ENCODE measurements at places on chromosomes 2 and 18. TPM values are rescaled to one million over a fixed set of nuclear protein-coding genes. Genes with fewer than 3 reads are reported as not detected.
A peak's percentile ranks its signal among the peaks of the same experiment; 100 is the strongest.

- H3K36me3 ChIP-seq: no peaks in the 10 kb centered on the region
- H3K4me1 ChIP-seq: no peaks in the 10 kb centered on the region
- H3K4me3 ChIP-seq: no peak overlapping the region
- no peak for DNase-seq
- no peak overlapping the region for H3K27ac ChIP-seq
- H3K27me3 ChIP-seq: no peaks in the 10 kb centered on the region
Measured at GRCh38 chr2:194602750-194603149, 1054.3 kb upstream of the SLC39A10 start.

The C1GALT1C1L gene
- total RNA-seq: 0.18 TPM

DNA sequence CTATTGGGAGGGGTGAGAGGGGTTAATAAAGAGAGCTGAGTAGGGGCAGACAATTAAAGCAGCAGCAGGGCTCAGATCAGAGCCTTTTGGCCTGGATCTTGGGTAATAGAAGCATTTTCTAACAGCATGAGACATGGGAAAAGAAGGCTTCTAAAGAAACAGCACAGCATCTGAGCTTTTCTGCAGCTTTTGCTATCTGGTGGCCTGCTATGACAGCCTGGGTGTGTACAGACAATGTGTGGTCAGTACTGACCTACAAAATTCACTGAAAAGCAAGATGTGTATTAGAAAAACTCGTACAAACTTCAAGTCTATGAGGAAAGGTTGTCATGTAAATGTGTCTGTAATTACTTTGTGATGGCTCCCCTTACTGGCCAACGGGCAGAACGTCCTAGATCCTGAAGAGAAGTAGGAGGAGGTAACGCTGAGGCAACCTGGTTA, 95.6 kb downstream of the GALNT3 start:
- H3K27me3 ChIP-seq: no peaks in the 10 kb centered on the region
- no peak overlapping the region for H3K27ac ChIP-seq
- no peaks in the 10 kb centered on the region for H3K36me3 ChIP-seq
- H3K4me1 ChIP-seq: no peaks in the 10 kb centered on the region

- DNase-seq: no peak
- H3K27me3 ChIP-seq: peaks cover 2% of the 10 kb centered on the region
- H3K36me3 ChIP-seq: no peaks in the 10 kb centered on the region
- H3K27ac ChIP-seq: no peak overlapping the region
- no peaks in the 10 kb centered on the region for H3K4me1 ChIP-seq
Measured at GRCh38 chr2:26422947-26423629, 21.4 kb downstream of the DRC1 start.

DNA sequence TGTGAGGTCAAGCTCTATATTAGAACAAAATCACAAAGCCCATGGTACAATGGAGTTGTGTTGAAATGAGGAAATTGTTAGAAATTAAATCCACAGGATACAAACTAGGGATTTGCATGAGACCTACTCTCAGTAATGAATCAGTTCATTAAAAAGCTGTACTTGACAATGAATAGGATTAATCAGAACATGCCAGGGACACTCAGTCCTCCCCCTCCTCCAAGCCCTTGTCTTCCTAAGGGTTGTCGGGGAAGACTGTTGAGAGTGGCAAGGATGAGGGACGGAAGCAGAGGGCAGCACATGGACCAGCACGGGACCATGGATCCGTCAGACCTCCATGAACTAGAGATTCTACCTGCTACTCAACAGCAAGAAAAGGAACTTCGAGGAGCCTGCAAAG, 39.8 kb downstream of the SPRED2 start:
- peaks cover 36% of the 10 kb centered on the region for H3K4me1 ChIP-seq
- H3K27me3 ChIP-seq: peaks cover 39% of the 10 kb centered on the region
- no peak overlapping the region for H3K27ac ChIP-seq
- H3K4me3 ChIP-seq: no peak overlapping the region
- no peaks in the 10 kb centered on the region for H3K36me3 ChIP-seq
- DNase-seq: no peak

The CCDC102B gene
- 1.4 TPM for total RNA-seq

- H3K27ac ChIP-seq: peak overlapping the region; percentile 96
- DNase-seq: peak; percentile 11
- H3K36me3 ChIP-seq: peaks cover 30% of the 10 kb centered on the region
- H3K4me1 ChIP-seq: peaks cover 31% of the 10 kb centered on the region
- peak overlapping the region; percentile 97 for H3K4me3 ChIP-seq
- no peaks in the 10 kb centered on the region for H3K27me3 ChIP-seq
Measured at GRCh38 chr2:156436497-156437085, 412 bp downstream of the GPD2 start.

The APCDD1 gene
- total RNA-seq: not detected

DNA sequence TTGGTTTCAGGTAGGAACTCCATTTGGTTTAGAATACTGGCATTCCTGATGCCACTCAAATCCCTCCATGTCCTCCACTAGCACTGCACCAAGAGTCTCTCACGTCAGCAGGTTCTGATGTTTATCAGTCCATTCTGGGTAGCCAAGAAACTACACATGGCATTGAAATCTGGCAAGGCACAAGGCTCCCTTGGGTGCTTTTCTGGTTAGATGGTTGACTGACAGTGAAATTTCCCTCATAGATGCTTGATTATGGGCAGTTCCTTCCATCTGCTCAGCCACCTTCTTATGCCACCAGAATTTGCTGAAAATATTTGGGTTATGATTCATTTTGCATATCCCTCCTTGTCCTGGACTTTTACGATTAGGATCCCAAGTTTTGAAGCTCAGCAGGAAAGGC, 32.6 kb downstream of the EDAR start:
- H3K4me1 ChIP-seq: peaks cover 42% of the 10 kb centered on the region
- no peak overlapping the region for H3K27ac ChIP-seq

The COLEC12 gene
- total RNA-seq: not detected

The ZC3H6 gene
- 7.6 TPM for total RNA-seq

GRCh38 chr2:237213315-237214022, 127.8 kb downstream of the COPS8 start:
- no peak for DNase-seq
- no peaks in the 10 kb centered on the region for H3K4me1 ChIP-seq
- H3K27me3 ChIP-seq: peaks cover 8% of the 10 kb centered on the region
- H3K27ac ChIP-seq: no peak overlapping the region
- H3K4me3 ChIP-seq: no peak overlapping the region
- no peaks in the 10 kb centered on the region for H3K36me3 ChIP-seq

DNA sequence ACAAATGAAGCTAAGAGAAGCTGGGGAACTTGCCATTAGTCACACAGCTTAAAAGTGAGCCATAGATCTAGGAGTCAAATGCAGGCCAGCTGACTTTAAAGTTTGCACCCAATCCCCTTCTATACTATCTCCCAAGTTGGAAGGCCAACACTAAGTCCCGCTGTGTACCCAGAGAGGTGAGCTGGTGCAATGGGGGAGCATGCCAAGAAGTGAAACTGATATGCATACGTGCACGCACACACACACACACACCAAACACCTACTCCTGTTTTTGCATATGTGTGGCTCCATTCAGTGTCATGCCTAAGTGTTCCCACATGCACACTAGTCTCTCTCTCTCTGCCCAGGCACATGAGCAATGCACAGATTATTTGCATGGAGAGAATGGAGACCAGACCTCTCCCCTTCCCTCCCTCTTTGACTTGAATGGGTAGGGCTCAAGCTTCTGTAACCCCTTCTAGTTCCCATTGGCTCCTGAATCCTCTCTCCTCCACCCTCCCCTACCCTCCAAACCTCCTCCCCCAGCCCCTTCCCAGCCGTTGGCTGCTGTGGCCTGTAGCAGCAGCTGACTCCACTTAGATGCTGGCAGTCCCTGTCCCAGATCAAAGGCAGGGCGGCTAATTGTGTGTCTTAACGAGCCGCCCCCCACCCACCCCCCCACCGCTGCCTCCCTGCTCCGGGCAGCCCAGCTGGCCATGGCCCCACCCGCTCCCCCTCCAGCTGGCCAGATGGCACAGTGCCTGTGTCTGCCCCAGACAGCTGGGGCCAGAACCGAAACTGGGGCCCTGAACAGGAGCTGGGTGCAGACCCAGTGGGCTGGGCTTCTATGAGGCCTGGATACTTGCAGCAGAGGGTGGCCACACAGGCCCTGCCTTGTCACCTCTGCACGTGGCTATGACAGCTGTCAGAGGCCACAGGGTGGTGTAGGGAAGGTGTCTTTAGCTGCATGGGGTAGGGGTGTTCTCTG, 5.6 kb downstream of the WNT10A start:
- peaks cover 32% of the 10 kb centered on the region for H3K4me1 ChIP-seq
- no peak for DNase-seq
- peaks cover 10% of the 10 kb centered on the region for H3K27me3 ChIP-seq
- H3K4me3 ChIP-seq: no peak overlapping the region
- no peak overlapping the region for H3K27ac ChIP-seq

The DSC2 gene
- 0.14 TPM for total RNA-seq

- DNase-seq: no peak
- H3K4me1 ChIP-seq: peaks cover 8% of the 10 kb centered on the region
- H3K27me3 ChIP-seq: no peaks in the 10 kb centered on the region
Measured at GRCh38 chr2:52936029-52936428, 831.6 kb upstream of the CHAC2 start.

DNA sequence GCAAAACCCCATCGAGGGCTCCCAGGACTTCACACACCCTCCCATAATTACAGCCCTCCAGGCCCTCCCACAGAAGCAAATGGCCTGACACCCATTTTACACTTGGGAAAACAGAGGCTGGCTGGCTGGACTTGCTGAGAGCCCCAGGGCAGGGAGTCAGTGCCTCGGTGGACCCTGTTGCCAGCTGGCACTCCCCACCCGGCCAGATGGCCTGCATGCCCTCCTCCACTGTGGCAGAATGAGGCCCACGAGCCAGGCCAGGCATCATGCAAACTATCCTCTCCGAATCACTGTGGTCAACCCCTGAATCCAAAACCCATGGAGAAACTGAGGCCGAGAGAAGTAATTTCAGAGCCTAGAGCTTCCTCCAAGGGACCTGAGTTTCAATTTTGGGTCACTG, 129.7 kb downstream of the SMAD2 start:
- H3K4me3 ChIP-seq: no peak overlapping the region
- DNase-seq: no peak
- H3K27ac ChIP-seq: no peak overlapping the region
- no peaks in the 10 kb centered on the region for H3K4me1 ChIP-seq
- H3K27me3 ChIP-seq: peaks cover 5% of the 10 kb centered on the region
- H3K36me3 ChIP-seq: no peaks in the 10 kb centered on the region

GRCh38 chr18:63376538-63376937, 9.5 kb upstream of the KDSR start:
- H3K27me3 ChIP-seq: no peaks in the 10 kb centered on the region
- H3K4me1 ChIP-seq: peaks cover 14% of the 10 kb centered on the region
- H3K27ac ChIP-seq: no peak overlapping the region
- no peak overlapping the region for H3K4me3 ChIP-seq

The CRIM1 gene
- total RNA-seq: 12.6 TPM

DNA sequence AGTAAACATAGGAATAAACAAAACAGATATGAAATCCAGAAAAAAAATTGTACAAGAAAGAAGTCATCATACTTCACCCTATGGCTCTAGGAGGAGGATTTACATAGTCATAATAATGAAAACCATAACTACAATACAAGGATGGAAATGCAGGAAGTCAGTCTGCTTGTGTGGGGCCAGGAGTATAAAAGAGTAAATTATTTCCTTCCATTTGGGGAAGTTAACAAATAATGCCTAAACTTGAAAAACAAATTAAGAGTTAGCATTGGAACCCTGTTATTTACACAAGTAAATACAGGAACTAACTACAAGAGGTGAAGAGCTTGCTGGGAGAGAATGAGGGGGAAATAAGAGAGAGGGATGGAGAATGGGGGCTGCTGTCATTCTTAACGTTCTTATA, 15.4 kb downstream of the TMEM163 start:
- H3K4me1 ChIP-seq: peaks cover 9% of the 10 kb centered on the region
- H3K27ac ChIP-seq: no peak overlapping the region
- H3K36me3 ChIP-seq: no peaks in the 10 kb centered on the region

DNA sequence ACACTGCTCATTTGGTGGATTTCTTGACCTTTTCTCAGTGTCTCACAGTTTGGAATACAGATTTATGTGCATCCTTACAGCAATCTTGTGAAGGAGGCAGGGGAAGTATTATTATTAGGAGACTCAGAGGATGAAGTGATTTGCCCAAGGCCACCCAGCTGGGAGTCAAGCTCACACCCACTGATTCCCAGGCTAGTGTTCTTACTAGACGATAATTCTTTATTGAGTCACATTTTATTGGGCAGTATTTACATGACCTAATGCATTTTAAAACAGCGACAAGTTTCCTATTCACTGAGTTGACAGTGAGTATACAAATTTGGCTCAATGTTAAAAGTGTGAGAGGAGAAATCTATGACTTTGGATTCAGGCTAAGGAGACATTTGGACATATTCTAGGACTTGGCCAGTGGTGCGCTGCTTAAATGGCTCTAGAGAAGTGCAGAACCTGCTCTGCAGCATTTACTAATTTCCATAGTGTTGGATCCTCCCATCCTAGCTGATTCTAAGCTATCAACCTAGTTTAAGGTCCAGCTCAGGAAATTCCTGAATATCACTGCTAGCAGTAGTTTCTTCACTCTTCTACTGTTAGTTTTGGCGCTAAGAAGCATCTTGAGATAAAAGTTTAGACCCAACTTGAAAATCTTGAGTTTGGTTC, 199.3 kb downstream of the MTX2 start:
- peaks cover 3% of the 10 kb centered on the region for H3K36me3 ChIP-seq
- H3K4me1 ChIP-seq: peaks cover 18% of the 10 kb centered on the region
- no peak for DNase-seq

DNA sequence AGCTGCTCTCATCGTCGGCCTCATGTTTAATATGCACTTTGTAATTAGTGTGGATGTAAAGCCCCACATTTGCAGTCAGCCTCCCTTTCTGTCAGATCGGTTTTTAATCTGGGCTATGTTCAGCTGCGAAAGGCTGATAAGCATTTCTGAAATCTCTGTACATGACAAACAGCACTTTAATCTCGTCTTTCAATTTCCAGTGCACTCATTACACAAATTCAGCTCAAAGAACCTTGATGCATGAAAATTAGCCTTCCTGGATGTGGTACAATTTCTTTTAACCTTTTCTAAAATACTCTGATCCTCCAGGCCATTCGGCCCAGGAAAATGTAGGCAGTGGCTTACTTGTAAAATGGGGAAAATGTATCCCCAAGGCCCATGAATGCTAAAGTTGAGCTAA, 265.1 kb downstream of the RND3 start:
- H3K4me3 ChIP-seq: no peak overlapping the region
- DNase-seq: no peak
- no peaks in the 10 kb centered on the region for H3K36me3 ChIP-seq
- H3K4me1 ChIP-seq: no peaks in the 10 kb centered on the region

GRCh38 chr18:48832938-48833700, 117.6 kb downstream of the SMAD7 start:
- H3K27me3 ChIP-seq: no peaks in the 10 kb centered on the region
- DNase-seq: no peak
- peaks cover 7% of the 10 kb centered on the region for H3K36me3 ChIP-seq
- peak overlapping the region; percentile 90 for H3K4me3 ChIP-seq

Measured in activated naive CD8-positive, alpha-beta T cell treated with anti-CD3 and anti-CD28 coated beads for 36 hours (primary cell).